ENCODE measurements at places on chromosomes 5 and 9. TPM values are rescaled to one million over a fixed set of nuclear protein-coding genes. Genes with fewer than 3 reads are reported as not detected.

Gene CDKN2A
- total RNA-seq: 6.1 TPM

GRCh38 chr5:177967221-177967887 is 28.7 kb downstream of the PROP1 start:
- no peaks in the 10 kb centered on the region for H3K27me3 ChIP-seq
- no peaks in the 10 kb centered on the region for H3K4me1 ChIP-seq
- no peak overlapping the region for H3K27ac ChIP-seq
- DNase-seq: no peak
- no peaks in the 10 kb centered on the region for H3K36me3 ChIP-seq

- no peaks in the 10 kb centered on the region for H3K27me3 ChIP-seq
- H3K4me1 ChIP-seq: no peaks in the 10 kb centered on the region
- DNase-seq: no peak
- H3K4me3 ChIP-seq: no peak overlapping the region
Observed at GRCh38 chr5:92909602-92909962, 671.4 kb downstream of the NR2F1-AS1 start.

Gene PFN3
- not detected for total RNA-seq

DNA sequence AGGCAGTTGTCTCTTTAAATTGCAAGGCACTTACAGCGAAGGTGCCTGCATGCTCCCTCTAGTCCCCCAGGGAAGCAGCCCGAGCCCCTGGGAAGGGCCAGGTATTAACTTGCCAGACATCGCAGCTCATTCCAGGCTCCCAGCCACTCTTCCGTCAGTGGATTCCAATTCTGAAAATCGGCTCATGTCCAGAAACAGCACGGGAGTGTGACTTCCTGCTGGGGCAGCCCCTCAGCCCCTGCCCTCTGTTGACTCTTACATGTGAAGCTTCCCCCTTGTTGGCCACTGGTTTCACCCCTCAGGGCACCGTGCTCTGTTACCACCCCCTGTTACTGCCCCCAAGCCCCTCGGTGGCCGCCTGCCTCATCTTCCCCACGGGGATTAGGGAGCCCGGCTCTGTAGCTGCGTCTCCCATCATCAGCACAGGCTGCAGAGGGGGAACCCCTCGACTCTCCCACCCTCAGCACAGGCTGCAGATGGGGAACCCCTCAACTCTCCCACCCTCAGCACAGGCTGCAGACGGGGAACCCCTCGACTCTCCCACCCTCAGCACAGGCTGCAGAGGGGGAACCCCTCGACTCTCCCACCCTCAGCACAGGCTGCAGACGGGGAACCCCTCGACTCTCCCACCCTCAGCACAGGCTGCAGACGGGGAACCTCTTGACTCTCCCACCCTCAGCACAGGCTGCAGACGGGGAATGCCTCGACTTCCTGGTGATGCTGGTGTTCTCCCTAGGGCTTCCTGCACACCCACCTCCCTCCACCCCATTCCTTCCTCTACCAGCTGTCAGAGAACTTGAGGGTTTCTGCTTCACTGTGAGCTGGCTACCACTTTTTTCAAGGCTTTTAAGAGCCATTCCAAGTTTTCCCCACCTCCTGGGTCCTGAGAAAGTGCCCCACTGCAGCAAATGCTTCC is 11.1 kb upstream of the CACNA1B start:
- H3K36me3 ChIP-seq: no peaks in the 10 kb centered on the region
- DNase-seq: no peak
- H3K27ac ChIP-seq: no peak overlapping the region
- no peak overlapping the region for H3K4me3 ChIP-seq
- H3K4me1 ChIP-seq: no peaks in the 10 kb centered on the region
- no peaks in the 10 kb centered on the region for H3K27me3 ChIP-seq

- no peaks in the 10 kb centered on the region for H3K36me3 ChIP-seq
- H3K27ac ChIP-seq: no peak overlapping the region
- H3K4me3 ChIP-seq: no peak overlapping the region
- no peaks in the 10 kb centered on the region for H3K4me1 ChIP-seq
Observed at GRCh38 chr5:122181863-122182262, 52.5 kb downstream of the ZNF474 start.

Gene ACOT12
- total RNA-seq: not detected

Gene PCA3
- total RNA-seq: not detected

GRCh38 chr9:99006511-99006910 is 62.8 kb downstream of the COL15A1 start:
- no peaks in the 10 kb centered on the region for H3K36me3 ChIP-seq
- H3K4me1 ChIP-seq: peaks cover 3% of the 10 kb centered on the region
- no peak overlapping the region for H3K4me3 ChIP-seq
- H3K27me3 ChIP-seq: no peaks in the 10 kb centered on the region
- no peak for DNase-seq

DNA sequence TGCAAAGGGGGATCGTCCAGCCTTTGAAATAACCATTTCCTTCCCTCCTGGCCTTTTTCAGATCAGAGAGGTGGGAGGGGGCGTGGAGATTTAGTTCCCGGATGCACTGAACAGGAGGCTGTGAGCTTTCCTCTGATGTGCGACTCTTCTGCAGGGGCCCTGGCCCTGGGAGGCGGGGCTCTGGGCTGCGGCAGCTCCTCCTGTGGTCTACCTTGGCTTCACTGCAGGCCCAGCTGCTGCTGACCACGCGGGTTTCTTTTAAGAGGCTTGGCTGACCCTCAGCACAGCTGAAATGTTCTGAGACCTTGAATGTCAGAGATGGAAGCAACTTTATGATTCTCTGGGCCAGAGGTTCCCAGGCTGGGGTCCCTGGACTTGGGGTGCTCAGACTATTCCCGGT is 27.0 kb upstream of the COL15A1 start:
- H3K27me3 ChIP-seq: no peaks in the 10 kb centered on the region
- no peak overlapping the region for H3K27ac ChIP-seq
- H3K4me1 ChIP-seq: no peaks in the 10 kb centered on the region
- DNase-seq: no peak

Gene GLDC
- not detected for total RNA-seq

Gene UBE2QL1
- total RNA-seq: not detected

Gene SEC61B
- total RNA-seq: 101 TPM

Gene ADAMTS2
- total RNA-seq: not detected

DNA sequence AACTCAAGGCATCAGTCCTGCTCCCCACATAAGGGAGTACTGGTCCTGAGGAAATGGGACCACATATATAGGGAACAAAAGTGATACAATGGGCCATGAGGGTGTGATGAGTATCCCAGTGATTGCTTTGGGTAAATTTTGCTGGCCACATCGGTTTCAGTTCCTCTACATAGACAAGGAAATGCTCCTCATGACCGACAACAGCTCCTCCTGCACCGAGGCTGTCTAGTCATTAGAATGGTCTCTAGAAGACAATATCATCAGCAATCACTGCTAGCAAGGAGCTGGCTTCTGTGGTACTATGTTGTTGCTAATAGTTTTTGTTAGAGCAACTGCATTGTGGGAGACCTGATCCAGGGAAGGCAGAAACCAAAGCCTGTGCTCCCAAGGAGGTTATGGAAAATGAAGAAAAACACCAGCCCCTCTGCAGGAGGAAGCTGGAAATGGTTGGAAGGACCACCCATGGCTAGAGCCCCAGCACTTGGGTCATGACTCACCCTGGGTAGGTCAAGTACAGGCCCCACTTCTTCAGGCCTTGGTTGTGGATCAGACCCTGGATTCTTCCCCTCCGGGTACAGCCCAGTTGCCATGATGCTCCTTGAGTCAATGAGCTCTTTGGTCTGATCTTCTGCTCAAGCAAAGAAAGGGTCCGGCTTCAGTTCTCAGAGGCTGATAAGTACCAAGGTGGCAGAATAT is 3.4 kb upstream of the CTSL start:
- peaks cover 13% of the 10 kb centered on the region for H3K4me1 ChIP-seq
- DNase-seq: no peak
- H3K27ac ChIP-seq: no peak overlapping the region
- no peaks in the 10 kb centered on the region for H3K27me3 ChIP-seq
- no peak overlapping the region for H3K4me3 ChIP-seq

Gene GDA
- not detected for total RNA-seq

- no peaks in the 10 kb centered on the region for H3K36me3 ChIP-seq
- H3K27ac ChIP-seq: no peak overlapping the region
- no peak overlapping the region for H3K4me3 ChIP-seq
Observed at GRCh38 chr9:110599468-110599867, 19.9 kb upstream of the SVEP1 start.

GRCh38 chr9:128587453-128587852 is 35.1 kb downstream of the SPTAN1 start:
- peaks cover 78% of the 10 kb centered on the region for H3K36me3 ChIP-seq
- H3K27me3 ChIP-seq: no peaks in the 10 kb centered on the region
- peak; percentile 47 for DNase-seq
- peaks cover 8% of the 10 kb centered on the region for H3K4me1 ChIP-seq
- H3K27ac ChIP-seq: no peak overlapping the region

GRCh38 chr9:106620866-106621265 is 242.1 kb upstream of the ZNF462 start:
- no peaks in the 10 kb centered on the region for H3K4me1 ChIP-seq
- no peak overlapping the region for H3K4me3 ChIP-seq
- DNase-seq: no peak
- no peak overlapping the region for H3K27ac ChIP-seq
- no peaks in the 10 kb centered on the region for H3K36me3 ChIP-seq

- no peaks in the 10 kb centered on the region for H3K4me1 ChIP-seq
- no peak overlapping the region for H3K4me3 ChIP-seq
- H3K36me3 ChIP-seq: no peaks in the 10 kb centered on the region
- H3K27ac ChIP-seq: no peak overlapping the region
- DNase-seq: no peak
- H3K27me3 ChIP-seq: no peaks in the 10 kb centered on the region
Observed at GRCh38 chr9:13181652-13182051, 97.8 kb downstream of the MPDZ start.

DNA sequence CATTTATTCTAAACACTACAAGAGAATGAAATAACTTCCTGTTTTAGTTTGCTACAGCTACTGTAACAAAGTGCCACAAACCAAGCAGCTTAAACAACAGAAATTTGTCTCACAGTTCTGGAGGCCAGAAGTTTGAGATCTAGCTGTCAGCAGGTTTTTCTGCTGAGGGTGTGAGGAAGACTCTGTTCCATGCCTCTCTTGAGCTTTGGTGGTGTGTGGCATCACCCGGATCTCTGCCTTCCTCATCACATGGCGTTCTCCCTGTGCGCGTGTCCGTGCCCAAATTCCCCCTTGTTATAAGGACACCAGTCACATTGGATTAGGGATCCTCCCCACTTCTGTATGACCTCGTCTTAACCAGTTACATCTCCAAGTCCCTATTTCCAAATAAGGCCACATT is 97.7 kb downstream of the CFAP95 start:
- H3K4me1 ChIP-seq: no peaks in the 10 kb centered on the region
- DNase-seq: no peak

Gene MELK
- total RNA-seq: 0.19 TPM

Gene ZNF883
- total RNA-seq: 0.67 TPM

DNA sequence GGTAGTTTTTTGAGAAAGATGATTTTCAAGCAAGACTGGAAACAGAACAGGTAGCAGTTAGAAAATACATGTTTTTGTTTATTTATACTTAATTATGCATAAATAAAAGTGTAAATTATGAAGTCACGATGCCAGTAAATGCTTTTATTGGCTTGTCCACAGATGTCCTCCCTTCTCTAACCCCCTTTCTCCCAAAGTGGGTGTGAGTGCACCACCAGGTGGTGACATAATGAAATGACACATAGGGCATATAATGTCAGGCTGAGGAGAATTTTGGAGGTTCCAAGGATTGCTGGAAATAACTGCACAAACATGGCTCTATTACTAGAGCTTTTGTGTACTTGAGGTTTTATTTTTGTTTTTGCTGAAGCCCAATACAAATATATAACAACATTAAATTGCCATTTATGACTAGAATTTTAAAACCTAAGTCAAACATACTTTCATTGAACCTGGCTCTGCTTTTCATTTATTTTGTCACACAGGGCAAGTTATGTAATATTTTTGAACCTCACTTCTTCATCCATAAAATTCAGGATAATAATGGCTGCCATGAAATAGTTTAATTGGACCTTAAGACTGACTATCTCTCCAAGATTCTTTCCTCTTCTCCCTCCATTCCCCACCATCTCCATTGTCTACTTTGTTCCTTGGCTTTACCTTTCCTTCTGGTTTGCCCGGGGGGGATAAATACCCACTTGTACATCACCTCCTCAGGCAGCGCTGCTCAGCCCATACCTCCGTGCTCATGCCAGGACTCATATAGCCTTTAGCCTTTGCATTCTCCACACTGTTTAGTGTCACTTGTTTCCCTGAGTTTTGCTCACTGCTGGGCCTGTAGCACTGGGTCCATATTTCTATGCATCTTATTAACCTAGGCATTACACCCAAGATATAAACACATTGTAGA is 168.8 kb downstream of the PDE4D start:
- no peak overlapping the region for H3K4me3 ChIP-seq
- H3K27ac ChIP-seq: no peak overlapping the region
- no peaks in the 10 kb centered on the region for H3K36me3 ChIP-seq
- DNase-seq: no peak

- DNase-seq: no peak
- H3K27ac ChIP-seq: no peak overlapping the region
- no peaks in the 10 kb centered on the region for H3K4me1 ChIP-seq
- H3K36me3 ChIP-seq: no peaks in the 10 kb centered on the region
- no peak overlapping the region for H3K4me3 ChIP-seq
- no peaks in the 10 kb centered on the region for H3K27me3 ChIP-seq
Observed at GRCh38 chr5:855771-856530, 5.2 kb upstream of the ZDHHC11 start.

Gene SH2D3C
- 43.4 TPM for total RNA-seq

DNA sequence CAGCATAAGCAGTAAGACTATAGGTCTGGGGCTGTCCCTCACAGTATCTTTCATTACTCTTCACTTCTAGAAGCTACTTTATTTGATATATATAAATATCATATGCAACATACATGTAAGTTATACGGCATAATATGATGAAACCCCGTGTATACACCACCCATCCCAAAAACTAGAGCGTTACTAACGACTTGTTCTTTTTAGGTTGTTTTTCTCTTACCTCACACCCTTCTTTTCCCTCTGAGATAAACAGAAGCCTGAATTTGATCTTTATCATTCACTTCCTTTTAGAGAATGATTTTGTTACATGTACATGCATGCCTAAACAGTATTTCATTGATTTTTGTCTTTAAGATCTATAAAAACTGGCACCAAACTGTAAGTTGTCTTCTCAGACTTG is 3.7 kb downstream of the TRMO start:
- peak overlapping the region; percentile 90 for H3K27ac ChIP-seq
- H3K27me3 ChIP-seq: no peaks in the 10 kb centered on the region
- H3K4me1 ChIP-seq: peaks cover 80% of the 10 kb centered on the region
- peaks cover 22% of the 10 kb centered on the region for H3K36me3 ChIP-seq
- H3K4me3 ChIP-seq: peak overlapping the region; percentile 42

Gene EDIL3
- not detected for total RNA-seq

Gene AFAP1L1
- not detected for total RNA-seq

- H3K4me3 ChIP-seq: no peak overlapping the region
- no peak for DNase-seq
Observed at GRCh38 chr5:149301049-149301743, 29.5 kb downstream of the AFAP1L1 start.

Gene CDC20B
- not detected for total RNA-seq

- H3K4me1 ChIP-seq: no peaks in the 10 kb centered on the region
- no peak for DNase-seq
- H3K27ac ChIP-seq: no peak overlapping the region
- no peak overlapping the region for H3K4me3 ChIP-seq
- no peaks in the 10 kb centered on the region for H3K36me3 ChIP-seq
- no peaks in the 10 kb centered on the region for H3K27me3 ChIP-seq
Observed at GRCh38 chr9:134909511-134910481, 7.9 kb downstream of the FCN1 start.
